Activated naive CD8-positive, alpha-beta T cell treated with anti-CD3 and anti-CD28 coated beads, Interleukin-2, amount 50 U/mL, for 24 hours (primary cell): ENCODE measurements at places on chromosomes 3 and 15.

GRCh38 chr15:95606551-95606950, 723.9 kb upstream of the NR2F2 start:
- H3K27ac ChIP-seq: no peak overlapping the region
- no peaks in the 10 kb centered on the region for H3K27me3 ChIP-seq
- H3K4me1 ChIP-seq: no peaks in the 10 kb centered on the region
- H3K36me3 ChIP-seq: no peaks in the 10 kb centered on the region
- no peak overlapping the region for H3K4me3 ChIP-seq
- DNase-seq: no peak

DNA sequence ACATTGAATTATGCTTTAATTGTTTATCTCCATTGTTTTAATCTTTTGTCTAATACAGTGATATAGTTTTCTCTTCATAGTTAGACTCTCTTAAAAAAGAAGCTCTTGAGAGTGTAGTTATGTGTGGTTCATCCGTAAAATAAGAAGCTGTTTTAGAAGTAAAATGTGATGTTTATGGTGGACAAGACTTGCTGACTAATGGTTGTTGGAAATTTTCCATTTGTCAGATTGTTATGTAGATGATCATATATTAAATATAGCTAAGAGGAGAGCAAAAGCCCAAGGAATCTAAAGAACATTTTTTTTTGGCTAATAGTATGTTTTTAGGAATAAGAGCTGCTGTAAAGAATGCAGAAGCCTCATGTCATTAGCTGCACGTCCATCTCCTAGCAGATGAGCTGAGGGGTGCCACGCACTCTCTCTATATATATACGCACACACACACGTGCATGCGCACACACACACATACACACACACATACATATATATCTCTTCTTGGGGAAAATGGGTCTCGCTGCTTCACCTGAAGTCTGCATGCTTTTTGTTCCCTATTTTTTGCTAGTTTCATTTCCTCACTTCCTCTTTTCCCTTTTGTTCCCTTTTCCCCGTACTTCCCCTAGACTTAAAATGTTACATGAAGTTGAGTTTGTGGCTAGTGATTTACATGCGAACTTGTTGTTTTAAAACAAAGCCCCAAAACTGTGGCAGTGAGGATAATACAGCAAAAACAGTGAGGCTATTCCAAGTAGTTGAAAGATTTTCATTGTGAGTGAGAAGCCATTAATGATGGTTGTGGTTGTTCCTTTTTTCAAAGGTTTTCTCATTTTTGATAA, 107.8 kb downstream of the MBNL1 start:
- H3K27me3 ChIP-seq: no peaks in the 10 kb centered on the region
- H3K27ac ChIP-seq: peak overlapping the region; percentile 86
- H3K4me3 ChIP-seq: peak overlapping the region; percentile 18

DNA sequence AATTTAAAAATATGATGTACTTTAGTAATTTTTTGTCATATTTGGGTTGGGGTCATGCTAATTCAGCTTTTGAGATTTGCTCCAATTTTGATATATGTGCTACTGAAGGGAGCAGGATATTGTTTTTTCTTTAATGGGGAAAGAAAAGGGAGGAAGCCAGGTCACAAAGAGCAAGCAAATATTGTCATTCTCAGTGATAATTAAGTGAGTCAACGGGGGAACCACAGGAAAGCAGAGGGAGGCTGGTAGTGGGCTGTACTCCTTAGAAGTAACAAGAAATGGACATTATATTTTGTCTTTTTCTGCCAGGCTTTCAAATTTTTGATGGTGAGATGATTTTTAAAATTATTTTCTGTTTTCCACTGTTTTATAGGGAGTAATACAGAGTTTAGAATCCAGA, 45.6 kb upstream of the NMD3 start:
- no peak for DNase-seq
- no peaks in the 10 kb centered on the region for H3K36me3 ChIP-seq
- peaks cover 2% of the 10 kb centered on the region for H3K27me3 ChIP-seq
- H3K27ac ChIP-seq: no peak overlapping the region
- H3K4me3 ChIP-seq: no peak overlapping the region

DNA sequence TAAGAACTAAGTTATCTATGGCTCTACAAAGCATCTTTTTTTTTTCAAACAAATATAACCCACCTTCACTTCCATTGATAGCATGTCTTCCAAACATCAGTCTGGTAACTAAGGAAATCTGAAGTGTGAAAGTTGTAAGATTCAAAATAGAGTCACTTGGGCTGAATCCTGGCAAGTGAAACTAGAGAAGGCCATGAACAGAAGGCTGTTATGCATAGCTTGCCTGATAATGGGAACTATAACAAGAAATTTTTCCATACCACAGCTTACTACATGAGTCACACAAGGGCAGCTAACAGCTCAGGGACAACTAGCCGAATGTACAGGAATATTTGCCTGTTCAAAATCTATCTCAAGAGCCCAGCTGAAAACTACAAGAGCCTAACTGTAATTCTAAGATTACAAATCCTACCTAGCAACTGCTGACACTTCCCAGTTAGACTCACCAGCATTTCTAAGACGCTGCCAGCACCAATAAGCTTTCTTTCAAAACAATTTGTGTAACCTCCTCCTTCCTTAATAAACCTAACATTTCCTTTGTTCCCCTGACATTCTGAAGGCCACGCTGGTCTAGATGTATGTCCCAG, 1066.5 kb downstream of the PLOD2 start:
- DNase-seq: no peak
- H3K4me1 ChIP-seq: no peaks in the 10 kb centered on the region
- no peak overlapping the region for H3K4me3 ChIP-seq
- H3K27ac ChIP-seq: no peak overlapping the region
- no peaks in the 10 kb centered on the region for H3K27me3 ChIP-seq
- H3K36me3 ChIP-seq: no peaks in the 10 kb centered on the region

GRCh38 chr3:61562042-61562720, 810 bp downstream of the PTPRG start:
- peak; percentile 2 for DNase-seq
- H3K36me3 ChIP-seq: no peaks in the 10 kb centered on the region
- peaks cover 64% of the 10 kb centered on the region for H3K27me3 ChIP-seq

DNA sequence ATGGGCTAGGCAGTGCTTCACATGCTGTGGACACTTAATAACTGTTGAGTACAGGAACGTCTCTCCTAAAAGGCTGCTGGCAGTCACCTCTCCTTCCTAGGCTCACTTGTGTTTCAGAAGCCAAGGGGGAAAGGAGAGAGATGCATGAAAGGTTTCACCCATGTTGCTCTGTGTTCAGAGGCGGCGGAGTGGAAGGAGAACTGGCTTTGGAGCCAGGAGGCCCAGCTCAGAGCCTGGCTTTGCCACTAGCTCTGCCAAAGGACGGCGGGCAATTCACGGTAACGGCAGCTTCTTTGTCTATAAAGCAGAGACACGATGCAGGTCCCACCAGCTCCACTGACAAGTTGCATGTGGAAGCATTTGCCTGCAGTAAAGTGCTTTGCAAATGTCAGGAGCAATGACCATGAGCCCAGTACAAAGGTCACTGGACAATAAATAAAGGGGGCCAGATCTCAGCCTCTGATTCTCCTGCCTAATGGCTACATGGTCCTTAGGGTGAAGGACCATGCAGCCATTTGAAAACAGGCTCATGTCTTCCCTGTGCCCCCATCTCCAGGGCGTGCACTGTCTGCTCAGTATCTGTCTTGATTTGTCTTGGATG, 171.7 kb upstream of the TLE3 start:
- H3K27ac ChIP-seq: no peak overlapping the region
- H3K4me1 ChIP-seq: peaks cover 80% of the 10 kb centered on the region
- H3K36me3 ChIP-seq: no peaks in the 10 kb centered on the region
- H3K27me3 ChIP-seq: peaks cover 18% of the 10 kb centered on the region

- no peak for DNase-seq
- H3K36me3 ChIP-seq: peaks cover 9% of the 10 kb centered on the region
- H3K4me1 ChIP-seq: no peaks in the 10 kb centered on the region
- no peaks in the 10 kb centered on the region for H3K27me3 ChIP-seq
Observed at GRCh38 chr3:126944089-126944965, 38.6 kb upstream of the PLXNA1 start.
